ENCODE measurements at places on chromosomes 1 and 21. TPM values are rescaled to one million over a fixed set of nuclear protein-coding genes. Genes with fewer than 3 reads are reported as not detected.

DNA sequence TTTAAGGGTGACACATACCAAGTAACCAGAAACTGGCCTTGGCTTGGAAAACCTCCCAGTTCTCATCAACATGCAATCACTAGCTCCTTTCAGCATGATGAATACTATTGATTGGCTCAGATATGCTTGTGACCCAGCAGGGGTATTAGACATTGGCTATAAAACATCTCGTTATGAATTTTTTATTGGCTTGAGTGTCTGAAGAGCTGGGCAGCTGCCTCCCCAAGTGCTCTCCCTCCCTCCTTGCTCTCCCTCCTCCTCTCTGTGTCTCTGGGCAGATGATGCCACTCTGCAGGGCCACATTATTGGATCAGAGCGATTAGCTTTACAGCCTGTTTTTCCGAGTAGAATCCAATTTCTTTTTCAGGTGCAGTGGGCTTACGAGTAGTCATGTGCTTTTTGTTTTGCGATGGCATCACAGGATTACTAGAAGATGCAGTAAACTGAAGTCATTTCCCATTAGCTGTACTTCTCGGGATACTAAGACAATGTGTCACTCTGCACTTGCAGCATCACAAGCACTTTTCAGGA is 79.3 kb upstream of the ATF3 start:
- H3K4me1 ChIP-seq, result no peaks in the 10 kb centered on the region
- H3K27ac ChIP-seq, result no peak overlapping the region
- H3K4me3 ChIP-seq, result no peak overlapping the region
- no peak for DNase-seq
- H3K27me3 ChIP-seq, result no peaks in the 10 kb centered on the region
- no peaks in the 10 kb centered on the region for H3K36me3 ChIP-seq

- no peaks in the 10 kb centered on the region for H3K4me1 ChIP-seq
- no peak overlapping the region for H3K4me3 ChIP-seq
- no peak overlapping the region for H3K27ac ChIP-seq
- no peak for DNase-seq
These were observed 22.2 kb upstream of the DPT start for GRCh38 chr1:168751195-168751650.

DNA sequence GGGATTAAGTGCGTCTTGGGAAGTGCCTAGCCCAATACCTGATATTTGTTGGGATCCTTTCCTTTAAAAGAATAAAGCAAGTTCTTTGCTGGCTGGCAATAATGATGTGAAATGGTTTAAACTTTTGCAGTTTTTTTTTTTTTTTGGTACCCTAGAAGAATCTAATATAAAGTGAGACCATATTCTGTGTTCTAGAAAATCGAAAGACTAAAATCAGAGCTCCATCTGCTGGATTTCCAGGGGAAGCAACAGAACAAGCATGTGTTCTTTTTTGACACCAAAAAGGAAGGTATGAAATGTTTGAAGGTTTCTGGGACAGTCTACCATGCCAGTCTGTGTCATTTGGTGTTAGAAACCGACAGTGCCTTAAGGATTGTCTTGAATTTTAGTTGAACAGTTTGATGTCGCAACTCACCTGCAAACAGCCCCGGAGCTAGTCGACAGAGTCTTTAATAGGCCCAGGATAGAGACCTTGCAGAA is 6.4 kb downstream of the UTP11 start:
- H3K36me3 ChIP-seq, result peaks cover 75% of the 10 kb centered on the region
- no peaks in the 10 kb centered on the region for H3K27me3 ChIP-seq

DNA sequence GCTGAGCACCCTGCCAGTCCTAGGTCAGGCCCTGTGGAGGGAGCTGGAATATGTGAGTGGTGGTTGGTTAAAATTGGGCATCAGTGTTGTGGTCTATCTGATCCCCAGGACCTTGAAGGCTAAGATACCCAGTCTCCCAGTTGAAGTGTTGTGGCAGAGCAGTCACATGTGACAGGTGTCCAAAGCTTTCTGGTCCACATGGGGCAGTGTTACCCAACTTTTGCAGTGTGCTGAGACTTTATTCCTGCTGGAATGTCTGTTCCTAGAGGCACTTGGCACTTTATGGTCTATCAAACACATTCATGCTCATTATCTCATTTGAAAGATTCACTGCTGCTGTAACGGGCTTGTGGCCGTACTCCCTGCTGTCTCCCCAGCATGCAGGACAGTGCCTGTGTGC is 21.0 kb upstream of the LORICRIN start:
- no peaks in the 10 kb centered on the region for H3K36me3 ChIP-seq
- H3K4me1 ChIP-seq, result peaks cover 3% of the 10 kb centered on the region
- DNase-seq, result no peak
- no peaks in the 10 kb centered on the region for H3K27me3 ChIP-seq
- no peak overlapping the region for H3K27ac ChIP-seq
- H3K4me3 ChIP-seq, result no peak overlapping the region

DNA sequence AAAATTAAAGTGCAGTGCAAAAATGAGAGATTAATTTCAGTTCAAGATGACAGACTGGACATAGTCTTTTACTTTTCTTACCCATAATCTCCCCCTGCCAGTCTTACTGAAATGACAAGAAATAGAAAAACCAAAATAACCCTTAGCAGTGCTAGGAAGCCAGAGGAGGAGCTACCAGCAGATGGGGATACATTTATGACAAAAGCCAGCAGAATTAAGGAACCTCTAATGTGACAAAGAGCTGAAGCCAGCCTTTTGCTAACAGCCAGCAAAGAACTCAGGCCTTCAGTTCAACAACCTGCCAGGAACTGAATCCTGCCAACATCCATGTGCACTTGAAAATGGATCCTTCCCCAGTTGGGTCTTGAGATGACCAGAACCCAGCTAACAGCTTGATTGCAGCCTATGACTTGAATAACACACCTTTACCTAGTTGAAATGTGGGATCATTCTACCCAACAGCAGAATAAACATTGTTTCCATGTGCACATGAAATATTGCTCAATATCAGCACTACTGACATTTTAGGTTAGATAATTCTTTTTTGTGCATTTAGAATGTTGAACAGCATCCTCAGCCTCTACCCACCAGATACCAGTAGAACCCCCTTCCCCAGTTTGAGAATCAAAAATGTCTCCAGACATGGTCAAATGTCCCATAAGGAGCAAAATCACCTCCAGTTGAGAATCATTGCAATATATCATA is 7.9 kb upstream of the TRAF5 start:
- no peaks in the 10 kb centered on the region for H3K27me3 ChIP-seq
- peaks cover 34% of the 10 kb centered on the region for H3K36me3 ChIP-seq
- no peak for DNase-seq
- H3K4me3 ChIP-seq, result no peak overlapping the region
- H3K4me1 ChIP-seq, result no peaks in the 10 kb centered on the region

DNA sequence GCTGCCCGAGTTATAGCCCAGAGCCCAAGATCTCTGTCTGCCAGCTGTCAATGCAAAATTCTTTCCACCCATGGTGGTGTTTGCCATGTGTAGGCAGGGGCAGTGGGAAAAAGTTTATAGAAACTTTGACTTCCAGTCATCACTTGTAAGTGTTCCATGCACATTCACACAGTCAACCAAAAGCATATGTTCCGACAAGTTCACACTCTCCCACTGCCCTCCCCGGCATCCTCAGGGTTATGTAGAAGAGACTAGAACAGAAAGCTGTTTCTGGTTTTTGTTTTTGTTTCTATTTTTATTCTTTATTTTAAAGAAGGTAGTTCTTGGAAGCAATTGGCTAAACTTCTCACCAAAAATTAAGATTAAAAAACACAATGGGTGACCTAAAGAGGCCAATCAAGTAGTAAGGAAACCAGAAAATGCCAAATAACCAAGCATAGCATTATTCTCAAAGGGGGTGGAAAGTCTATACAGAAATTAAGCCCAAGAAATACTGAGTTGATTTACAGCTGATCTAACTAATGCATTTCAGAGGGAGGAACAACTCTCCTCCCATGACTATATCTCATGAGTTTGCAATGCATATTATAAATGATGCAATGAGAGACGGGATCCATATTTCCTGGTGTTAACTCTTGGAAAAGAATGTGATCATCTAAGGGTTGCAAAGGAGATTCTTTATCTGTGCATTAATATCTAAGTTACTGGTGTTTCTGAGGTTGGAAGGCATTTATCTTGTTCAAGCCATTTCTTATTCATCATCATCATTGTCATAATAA is 91.5 kb upstream of the ETS2 start:
- peaks cover 15% of the 10 kb centered on the region for H3K4me1 ChIP-seq
- no peak for DNase-seq
- H3K36me3 ChIP-seq, result no peaks in the 10 kb centered on the region
- H3K27ac ChIP-seq, result no peak overlapping the region
- H3K27me3 ChIP-seq, result no peaks in the 10 kb centered on the region

DNA sequence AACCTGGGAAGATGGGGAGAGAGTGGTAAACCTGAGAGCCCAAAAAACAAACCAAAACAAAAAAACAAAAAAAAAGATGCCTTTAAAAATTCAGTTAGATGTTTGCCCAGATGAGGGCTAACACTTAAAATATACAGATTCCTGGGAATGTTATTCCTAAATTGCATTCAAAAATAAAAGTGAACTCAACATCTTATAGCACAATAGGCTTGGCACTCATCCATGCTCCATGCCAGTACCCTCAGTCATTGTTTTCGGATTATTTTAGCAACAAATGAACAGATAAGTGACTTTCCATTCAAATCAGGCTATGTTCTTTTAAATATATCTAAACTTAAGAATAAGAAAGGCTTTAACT is 3.7 kb downstream of the ATP1A1 start:
- H3K27ac ChIP-seq, result peak overlapping the region; percentile 31
- no peaks in the 10 kb centered on the region for H3K27me3 ChIP-seq
- peaks cover 84% of the 10 kb centered on the region for H3K4me1 ChIP-seq
- no peak for DNase-seq
- no peak overlapping the region for H3K4me3 ChIP-seq
- H3K36me3 ChIP-seq, result no peaks in the 10 kb centered on the region

DNA sequence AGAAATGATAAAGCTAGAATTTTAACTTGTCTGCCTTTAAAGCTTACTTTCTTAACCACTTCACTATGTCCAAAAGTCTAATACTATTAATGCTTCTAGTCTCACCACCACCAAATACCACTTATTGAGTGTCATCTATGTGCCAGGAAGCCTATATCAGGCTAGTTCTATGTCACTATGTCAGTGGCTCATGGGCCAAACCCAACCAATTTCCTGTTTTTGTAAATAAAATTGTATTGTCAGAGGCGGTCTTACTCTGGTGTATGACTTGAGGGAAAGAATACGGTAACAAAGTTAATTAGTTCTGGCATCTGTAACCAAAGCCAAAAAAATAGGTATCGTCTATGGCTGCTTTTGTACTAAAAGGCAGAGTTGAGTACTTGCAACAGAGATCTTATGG is 14.8 kb downstream of the F5 start:
- H3K4me1 ChIP-seq, result no peaks in the 10 kb centered on the region
- peaks cover 33% of the 10 kb centered on the region for H3K36me3 ChIP-seq
- no peak for DNase-seq
- H3K27ac ChIP-seq, result no peak overlapping the region
- no peak overlapping the region for H3K4me3 ChIP-seq

GRCh38 chr1:40694353-40694874 is 2.9 kb downstream of the NFYC start:
- DNase-seq, result no peak
- no peak overlapping the region for H3K27ac ChIP-seq
- H3K27me3 ChIP-seq, result no peaks in the 10 kb centered on the region
- peaks cover 16% of the 10 kb centered on the region for H3K36me3 ChIP-seq
- H3K4me1 ChIP-seq, result peaks cover 35% of the 10 kb centered on the region

- peaks cover 8% of the 10 kb centered on the region for H3K36me3 ChIP-seq
- H3K4me1 ChIP-seq, result no peaks in the 10 kb centered on the region
- H3K27me3 ChIP-seq, result no peaks in the 10 kb centered on the region
- no peak overlapping the region for H3K4me3 ChIP-seq
These were observed 16.8 kb downstream of the PHTF1 start for GRCh38 chr1:113742515-113742914.

- peaks cover 4% of the 10 kb centered on the region for H3K27me3 ChIP-seq
- DNase-seq, result no peak
- H3K4me1 ChIP-seq, result peaks cover 18% of the 10 kb centered on the region
- no peak overlapping the region for H3K27ac ChIP-seq
- peak overlapping the region; percentile 59 for H3K4me3 ChIP-seq
- H3K36me3 ChIP-seq, result no peaks in the 10 kb centered on the region
These were observed 15.7 kb upstream of the PDXK start for GRCh38 chr21:43703035-43703880.

GRCh38 chr21:25555492-25555891 is 51.8 kb downstream of the MRPL39 start:
- peaks cover 13% of the 10 kb centered on the region for H3K4me1 ChIP-seq
- H3K27ac ChIP-seq, result no peak overlapping the region
- no peaks in the 10 kb centered on the region for H3K36me3 ChIP-seq
- H3K27me3 ChIP-seq, result no peaks in the 10 kb centered on the region

- no peak for DNase-seq
- no peak overlapping the region for H3K4me3 ChIP-seq
- no peak overlapping the region for H3K27ac ChIP-seq
- H3K4me1 ChIP-seq, result peaks cover 3% of the 10 kb centered on the region
These were observed 10.7 kb upstream of the PHTF1 start for GRCh38 chr1:113770031-113770430.

- no peaks in the 10 kb centered on the region for H3K36me3 ChIP-seq
- no peak overlapping the region for H3K4me3 ChIP-seq
- H3K27me3 ChIP-seq, result peaks cover 29% of the 10 kb centered on the region
- no peaks in the 10 kb centered on the region for H3K4me1 ChIP-seq
These were observed 8.3 kb upstream of the RIPK4 start for GRCh38 chr21:41775149-41775472.

DNA sequence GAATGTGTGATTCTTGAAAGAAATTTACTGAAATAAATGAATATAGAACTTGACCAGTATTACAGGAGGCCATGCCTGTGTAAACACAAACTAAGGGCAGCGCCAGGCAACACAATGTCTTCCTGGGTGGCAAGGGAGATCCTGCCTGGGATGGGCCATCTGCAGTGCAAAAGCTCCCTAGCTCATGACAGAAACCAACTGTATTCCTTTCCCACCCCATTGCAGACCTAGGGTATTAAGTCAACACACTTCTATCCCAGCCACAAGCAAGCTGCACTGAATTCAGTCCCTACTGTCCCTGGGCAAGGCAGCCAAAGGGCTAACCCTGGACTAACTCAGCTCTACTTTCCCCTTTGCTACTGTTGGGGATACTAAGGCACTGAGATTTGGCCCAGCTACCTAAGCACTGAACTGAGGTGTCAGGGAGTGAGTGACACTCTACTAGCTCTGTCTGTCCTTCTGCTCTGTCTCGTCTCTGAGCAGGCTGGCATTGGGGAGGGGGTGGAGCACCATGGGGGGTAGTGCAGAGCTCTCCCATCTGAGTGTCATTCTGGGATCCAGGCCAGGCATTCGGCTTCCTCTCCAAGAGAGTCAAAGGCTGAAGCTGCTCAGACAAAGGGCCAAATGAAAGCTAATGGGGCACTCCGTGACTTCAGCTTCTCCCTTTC is 2.5 kb downstream of the INKA2 start:
- no peaks in the 10 kb centered on the region for H3K36me3 ChIP-seq
- peaks cover 10% of the 10 kb centered on the region for H3K27me3 ChIP-seq

- no peaks in the 10 kb centered on the region for H3K27me3 ChIP-seq
- no peak overlapping the region for H3K27ac ChIP-seq
- H3K4me1 ChIP-seq, result no peaks in the 10 kb centered on the region
- DNase-seq, result no peak
These were observed 72.3 kb upstream of the NR5A2 start for GRCh38 chr1:199955235-199955634.

GCSAML gene
- polyA plus RNA-seq, result not detected

PEAR1 gene
- polyA plus RNA-seq, result not detected

HES3 gene
- not detected for polyA plus RNA-seq

GALNT2 gene
- polyA plus RNA-seq, result 23.4 TPM

RGS1 gene
- polyA plus RNA-seq, result 2.4 TPM

RGS8 gene
- polyA plus RNA-seq, result not detected

IFFO2 gene
- polyA plus RNA-seq, result 0.78 TPM

FCAMR gene
- polyA plus RNA-seq, result not detected

MPL gene
- polyA plus RNA-seq, result not detected

KLF17 gene
- not detected for polyA plus RNA-seq

CDKN2C gene
- polyA plus RNA-seq, result 5.3 TPM

KRTAP19-1 gene
- not detected for polyA plus RNA-seq

Data from CD14-positive monocyte (primary cell).